Mesothelial cell of epicardium (in vitro differentiated cells): ENCODE measurements at places on chromosomes 3 and 15. TPM values are rescaled to one million over a fixed set of nuclear protein-coding genes. Genes with fewer than 3 reads are reported as not detected.

Gene TJP1
- total RNA-seq = 147 to 159 TPM (median 154 TPM) in 3 replicates

- DNase-seq = peak; percentile 85
These were observed 677.4 kb downstream of the SQOR start for GRCh38 chr15:46312133-46312740.

- no peak for DNase-seq
These were observed 7.2 kb downstream of the PLA1A start for GRCh38 chr3:119604878-119605277.

DNA sequence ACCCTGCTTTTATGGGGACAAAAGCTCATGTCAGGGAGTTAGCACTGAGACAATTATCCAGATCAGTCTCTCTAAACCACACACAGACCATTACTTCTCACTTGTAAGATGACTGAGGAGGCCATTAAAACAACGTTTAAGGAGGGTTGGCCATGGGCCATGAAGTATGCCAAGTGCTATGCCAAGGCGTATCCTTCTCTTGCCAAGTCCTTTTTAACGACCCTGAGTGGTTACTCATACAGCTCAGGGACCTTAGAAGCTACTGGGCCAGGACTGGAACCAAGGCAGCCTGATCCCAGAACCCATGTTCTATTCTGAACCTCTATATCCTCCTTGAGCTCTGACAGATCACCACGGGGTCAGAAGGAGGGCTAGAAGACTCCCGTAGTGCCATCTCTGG lies 50.0 kb downstream of the NMNAT3 start:
- no peak for DNase-seq

DNA sequence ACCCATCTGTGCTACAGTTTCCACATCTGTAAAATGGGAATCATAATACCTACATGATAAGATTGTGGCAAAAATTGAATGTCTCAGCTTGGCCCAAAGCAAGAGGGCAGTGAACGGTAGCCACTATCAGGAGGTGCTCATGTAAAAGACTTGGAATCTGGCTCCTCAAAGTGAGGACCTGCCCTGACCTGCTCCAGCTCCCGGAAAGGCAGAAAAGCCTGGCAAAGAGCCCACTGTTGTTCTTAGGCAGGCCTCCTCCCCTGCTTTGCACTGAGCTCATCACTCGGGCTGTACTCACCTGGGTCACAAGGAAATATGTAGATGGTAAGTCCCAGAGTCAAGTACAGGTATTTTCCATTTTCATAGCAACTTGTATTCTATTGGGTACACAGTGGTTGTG lies 250.7 kb upstream of the TBL1XR1 start:
- no peak for DNase-seq
